ENCODE measurements at places on chromosomes 6 and 20.

DNA sequence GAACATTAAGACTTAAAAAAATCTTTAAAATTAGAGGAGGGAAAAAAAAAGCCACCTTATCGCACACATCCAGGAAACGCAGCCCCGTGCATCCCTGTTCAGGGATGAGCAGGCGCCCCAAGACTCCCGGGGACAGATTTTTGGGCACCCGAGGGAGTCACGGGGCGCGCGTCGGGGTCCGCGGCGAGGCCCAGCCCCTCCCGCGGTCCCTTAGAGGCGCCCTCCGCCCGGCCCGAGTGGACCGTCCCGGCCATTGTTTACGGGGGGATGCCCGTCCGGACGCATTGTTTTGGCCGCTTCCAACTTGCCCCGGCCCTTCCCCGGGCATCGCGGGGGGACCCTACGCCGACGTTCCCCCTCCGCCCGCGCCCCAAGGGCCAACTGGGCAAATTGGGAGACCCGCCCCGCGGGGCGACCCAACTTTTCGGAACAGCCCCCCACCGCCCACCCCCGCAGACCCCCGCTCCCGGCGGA lies 610 bp downstream of the ZNF217 start:
- DNase-seq: no peak

DNA sequence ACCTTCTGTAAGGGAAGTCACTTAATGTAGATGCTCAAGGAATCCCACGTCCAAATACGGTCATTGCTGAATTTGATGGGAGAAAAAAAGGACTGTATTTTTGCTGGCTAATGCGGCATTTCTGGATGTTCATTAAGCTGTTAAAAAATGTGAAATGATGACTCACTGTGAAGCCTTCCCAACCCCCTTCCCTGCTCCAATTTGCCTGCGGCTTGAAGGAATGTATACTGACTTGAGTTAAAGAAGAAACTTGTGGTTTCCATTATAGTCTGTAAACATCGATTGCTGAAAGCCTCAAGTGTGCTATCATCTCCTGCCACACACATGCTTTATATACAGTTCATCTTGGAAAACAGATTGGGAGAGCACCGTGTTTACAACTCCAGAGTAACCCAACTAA lies 249.1 kb upstream of the JAG1 start:
- DNase-seq: no peak

GRCh38 chr6:157273756-157274470 lies 49.4 kb downstream of the TMEM242 start:
- no peak for DNase-seq

GRCh38 chr6:143692696-143693095 lies 14.9 kb downstream of the PHACTR2 start:
- DNase-seq: no peak

DNA sequence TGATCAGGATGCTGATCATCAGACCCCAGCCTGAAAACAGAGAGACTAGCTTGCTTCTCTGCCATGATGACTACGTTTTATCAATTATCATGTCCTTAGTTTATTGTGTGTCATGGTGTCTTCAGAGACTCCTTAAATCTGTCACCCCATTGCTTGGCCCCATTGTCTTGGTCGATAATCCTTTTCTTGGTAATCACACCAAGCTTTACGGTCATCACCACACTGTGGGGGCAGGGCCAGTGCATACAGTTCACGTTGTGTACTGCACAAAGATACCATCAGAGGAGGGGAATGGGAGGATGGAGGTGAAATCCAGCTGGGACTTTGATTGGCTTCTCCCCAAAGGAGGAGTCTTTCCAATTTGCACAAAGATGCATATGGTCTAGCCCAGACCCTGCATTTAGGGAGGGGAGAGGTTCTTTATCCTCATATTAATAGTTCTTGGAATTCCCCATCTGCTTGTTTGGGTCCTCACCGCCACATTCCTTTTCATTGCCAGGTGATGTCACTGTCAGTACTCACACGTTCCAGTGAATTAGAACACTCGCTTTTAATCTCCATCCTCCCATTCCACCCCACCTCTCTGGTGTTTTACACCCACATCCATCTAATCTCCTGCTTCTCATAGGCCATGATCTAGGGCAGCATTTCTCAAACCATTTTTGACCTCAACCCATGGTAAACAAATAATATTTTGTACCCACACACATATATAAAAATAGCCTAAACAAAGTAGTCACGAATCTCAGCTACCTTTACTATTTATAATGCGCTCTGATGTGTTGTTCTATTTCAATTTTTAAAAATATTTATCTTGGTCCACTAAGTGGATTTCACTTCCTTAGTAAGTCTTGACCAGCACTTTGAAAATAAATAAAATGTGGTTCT lies 5.7 kb downstream of the ETV7 start:
- DNase-seq: no peak

DNA sequence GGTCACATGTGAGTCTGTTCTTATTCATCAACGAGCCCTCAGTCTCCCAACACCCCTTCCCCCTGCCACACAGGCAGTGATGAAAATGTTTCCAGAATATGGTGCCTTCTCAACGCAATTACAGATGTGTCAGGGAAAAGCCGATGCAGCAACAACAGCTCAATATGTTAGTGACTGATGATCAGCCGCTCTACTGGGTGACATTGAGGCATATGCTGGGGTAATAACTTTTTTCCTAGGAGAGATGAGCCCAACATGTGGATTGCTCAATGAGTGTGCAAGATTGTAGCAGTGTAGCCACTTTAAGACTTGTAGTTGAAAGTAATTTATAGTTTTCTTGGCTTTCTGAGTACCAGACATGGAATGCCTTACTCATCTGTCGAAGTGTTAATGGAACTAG lies 49.4 kb downstream of the DTD1 start:
- no peak for DNase-seq

DNA sequence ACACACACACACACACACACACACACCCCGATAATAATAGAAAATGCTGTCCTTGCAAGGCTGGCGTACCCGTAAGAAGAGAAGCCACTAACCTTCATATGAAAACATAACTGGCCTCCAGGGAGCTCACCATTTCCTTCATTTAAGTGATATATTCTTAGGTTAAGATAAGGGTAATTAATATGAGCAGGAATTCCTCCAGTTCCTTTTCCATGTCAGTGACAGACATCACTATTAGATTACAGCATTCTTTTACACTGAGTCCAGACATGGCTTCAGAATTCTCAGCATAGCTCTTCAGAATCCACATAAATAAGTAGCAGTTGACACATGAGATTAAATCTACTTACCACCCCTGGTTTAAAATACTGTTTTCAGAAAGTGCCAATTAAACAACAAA lies 121.9 kb downstream of the SIM1 start:
- no peak for DNase-seq
